ENCODE measurements at places on chromosomes 1 and 21.

- DNase-seq = no peak
Observed at GRCh38 chr1:178870944-178871343, at the start of gene ANGPTL1. ANGPTL1 (minus strand) TSS chr1:178871077; CDS start chr1:178865776, 5,301 bp downstream.

DNA sequence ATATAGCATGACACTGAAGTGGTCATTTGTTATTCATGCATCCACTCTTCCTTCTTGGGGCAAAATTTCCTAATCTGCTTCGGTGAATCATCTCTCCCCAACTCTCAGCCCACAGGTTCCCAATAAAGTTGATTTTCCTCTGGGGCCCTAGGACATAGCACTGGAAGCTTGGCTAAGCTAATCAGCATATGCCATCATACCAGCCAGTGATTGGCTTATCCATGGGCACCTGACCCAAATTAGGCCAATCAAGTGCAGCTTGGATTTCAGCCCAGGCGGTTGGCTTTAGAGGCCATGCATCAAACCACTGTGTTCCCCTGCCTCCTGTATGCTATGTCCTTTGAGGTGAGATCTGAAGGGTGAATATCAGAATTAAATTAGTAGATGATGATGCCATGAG is 58.9 kb downstream of the C1orf94 start:
- DNase-seq = no peak

DNA sequence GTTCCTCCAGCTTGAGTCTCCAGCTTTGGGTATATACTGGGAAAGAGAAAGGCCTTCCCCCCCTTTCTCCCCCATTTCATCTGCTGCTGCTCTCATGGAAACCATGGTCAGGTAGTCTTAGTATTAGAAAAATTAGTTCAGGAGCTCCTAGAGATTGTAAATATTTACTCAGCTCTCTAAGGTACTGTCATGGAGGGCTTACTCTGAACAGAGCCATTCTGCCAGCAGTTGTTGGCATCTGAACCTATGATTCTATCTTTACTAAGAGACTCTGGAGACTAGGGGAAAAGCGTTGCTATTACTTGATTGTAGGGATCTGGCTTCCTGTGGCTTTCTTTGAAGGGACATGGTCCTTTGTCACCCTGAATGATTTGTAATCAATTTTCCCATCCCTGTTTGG is 6.1 kb downstream of the INTS3 start:
- peak; percentile 5 for DNase-seq

DNA sequence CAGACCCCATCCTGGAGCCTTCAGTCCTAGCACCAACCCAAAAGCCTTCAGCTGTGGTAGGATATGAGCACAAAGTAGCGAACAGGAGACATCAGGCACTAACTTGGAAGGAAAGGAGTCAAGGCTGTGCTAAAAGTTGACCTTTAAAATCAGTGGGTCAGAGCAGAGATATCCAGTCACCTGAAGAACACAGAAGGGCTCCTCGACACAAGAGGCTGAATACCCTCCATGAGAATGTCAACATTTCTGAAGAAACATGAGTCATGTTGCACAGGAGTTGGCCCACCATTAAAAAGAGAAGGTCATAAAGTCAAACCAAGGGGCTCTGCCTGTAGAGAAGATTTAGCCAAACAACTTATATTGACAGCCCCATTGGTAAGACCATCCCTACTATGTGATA is 172.5 kb downstream of the PLPP3 start:
- DNase-seq = no peak

- DNase-seq = no peak
Observed at GRCh38 chr1:9909234-9910046, 629 bp downstream of the CTNNBIP1 start.

GRCh38 chr1:26287033-26287711 is 7.3 kb downstream of the SH3BGRL3 start:
- no peak for DNase-seq

DNA sequence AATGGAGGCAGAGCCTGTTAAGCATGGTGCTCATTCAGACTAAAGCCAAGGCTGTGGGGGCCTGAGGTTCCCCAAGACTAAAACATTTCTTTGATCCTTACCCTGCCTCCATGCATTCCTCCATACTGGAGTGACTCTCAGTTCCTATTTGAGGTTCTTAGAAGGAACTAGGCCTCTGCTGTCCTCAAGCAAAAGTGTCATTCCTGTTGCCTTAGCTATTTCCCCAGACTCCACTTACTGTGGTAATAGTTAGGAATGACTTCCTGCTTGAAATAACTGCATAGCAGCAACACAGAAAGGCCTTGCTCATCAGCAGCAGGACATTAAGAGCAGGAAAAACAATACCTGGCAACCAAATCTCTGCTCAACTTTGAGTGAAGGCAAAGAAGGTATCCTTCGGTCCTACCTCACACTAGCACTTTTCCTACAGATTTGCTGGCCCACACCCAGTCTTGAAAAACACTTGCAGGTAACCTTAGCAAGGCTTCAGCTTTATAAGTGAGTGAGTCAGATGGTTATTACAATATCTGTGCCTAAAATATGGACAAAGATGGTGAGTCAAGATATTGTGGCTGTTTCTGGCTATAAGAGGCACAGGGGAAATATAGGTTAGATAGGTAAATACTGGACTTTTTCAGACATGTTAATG is 14.8 kb downstream of the LRRC41 start:
- DNase-seq = no peak

GRCh38 chr1:54408147-54409066 is 2.2 kb upstream of the SSBP3 start:
- DNase-seq = no peak

DNA sequence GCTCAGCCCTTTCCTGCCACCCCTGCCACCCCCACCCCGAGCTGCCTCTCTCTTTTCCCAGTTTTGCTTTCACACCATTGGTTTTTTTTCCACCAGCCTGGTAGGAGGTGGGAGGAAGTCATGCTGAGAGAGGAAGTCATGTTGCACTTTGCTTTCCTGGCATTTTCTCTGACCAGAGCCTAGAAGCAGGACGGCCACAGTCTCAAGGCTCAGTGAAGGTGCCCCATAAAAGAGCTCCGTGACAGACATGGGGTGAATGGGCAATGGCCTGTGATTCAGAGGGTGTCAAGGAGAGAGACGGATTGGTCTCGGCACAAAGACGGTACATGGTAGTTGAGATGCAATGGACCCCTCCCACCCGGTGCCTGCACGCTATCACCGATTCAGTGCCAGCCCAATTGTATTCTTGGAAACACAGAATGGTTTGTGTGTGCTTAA is 42.1 kb upstream of the DMRTB1 start:
- DNase-seq = no peak

DNA sequence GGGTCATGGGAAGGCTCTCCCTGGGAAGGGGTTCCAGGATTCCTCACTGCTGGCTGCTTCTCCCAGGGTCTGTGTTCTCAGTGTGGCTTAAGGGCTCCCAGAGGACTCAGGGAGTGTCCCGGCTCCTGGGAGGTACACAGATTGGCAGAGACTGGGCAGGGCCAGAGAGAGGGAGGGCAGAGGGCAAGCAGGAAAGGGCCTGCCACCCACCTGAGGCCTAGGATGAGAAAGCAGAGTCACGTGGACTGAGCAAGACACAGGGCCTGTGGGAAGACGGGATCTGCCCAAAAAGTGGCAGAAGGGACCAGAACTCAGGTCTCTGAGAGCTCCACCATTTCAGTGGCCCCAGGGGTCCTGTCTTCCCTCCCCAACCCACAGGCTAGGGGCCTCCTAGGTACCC is 871 bp downstream of the SLFNL1 start:
- DNase-seq = no peak

DNA sequence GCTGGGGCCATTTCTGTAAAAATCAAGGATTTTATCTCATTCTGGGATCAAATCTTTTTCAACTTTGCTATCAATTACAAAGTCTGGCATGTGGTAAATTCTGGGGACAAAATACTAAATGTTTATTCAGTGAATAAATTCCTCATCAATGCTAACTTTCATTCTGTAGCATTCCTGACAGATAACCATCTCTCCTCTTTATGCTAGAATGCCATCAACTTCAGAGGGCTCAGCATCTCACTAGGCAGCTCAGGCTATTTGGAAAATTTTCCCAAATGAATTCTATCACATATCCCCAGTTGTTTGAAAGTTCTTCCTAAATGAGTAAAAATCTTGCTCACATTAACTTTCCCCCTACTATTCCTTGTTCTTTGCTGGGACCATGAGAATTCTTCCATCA is 163.0 kb upstream of the DAB1 start:
- no peak for DNase-seq

GRCh38 chr1:236845830-236846229 is 50.7 kb downstream of the MTR start:
- no peak for DNase-seq

DNA sequence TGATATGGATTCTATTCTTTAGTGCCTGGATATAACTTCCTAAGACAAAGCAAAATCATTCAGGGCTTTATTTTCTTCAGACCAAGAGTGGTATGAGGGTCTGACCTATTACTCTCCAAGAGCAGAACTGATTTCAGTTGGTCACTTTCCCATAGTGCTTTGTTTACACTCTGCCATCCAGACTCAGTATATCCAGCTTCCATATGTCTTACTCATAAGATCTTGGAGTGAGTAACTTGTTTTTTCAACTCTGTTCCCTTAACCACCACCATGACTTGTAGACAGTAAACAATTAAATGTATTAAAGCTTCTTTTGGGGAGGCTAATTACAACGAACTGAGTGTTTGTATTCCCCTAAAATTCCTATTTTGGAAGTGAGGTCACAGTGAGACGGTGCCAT is 83.4 kb downstream of the USP24 start:
- no peak for DNase-seq

- DNase-seq = no peak
Observed at GRCh38 chr1:154969860-154970452, 591 bp downstream of the SHC1 start.

DNA sequence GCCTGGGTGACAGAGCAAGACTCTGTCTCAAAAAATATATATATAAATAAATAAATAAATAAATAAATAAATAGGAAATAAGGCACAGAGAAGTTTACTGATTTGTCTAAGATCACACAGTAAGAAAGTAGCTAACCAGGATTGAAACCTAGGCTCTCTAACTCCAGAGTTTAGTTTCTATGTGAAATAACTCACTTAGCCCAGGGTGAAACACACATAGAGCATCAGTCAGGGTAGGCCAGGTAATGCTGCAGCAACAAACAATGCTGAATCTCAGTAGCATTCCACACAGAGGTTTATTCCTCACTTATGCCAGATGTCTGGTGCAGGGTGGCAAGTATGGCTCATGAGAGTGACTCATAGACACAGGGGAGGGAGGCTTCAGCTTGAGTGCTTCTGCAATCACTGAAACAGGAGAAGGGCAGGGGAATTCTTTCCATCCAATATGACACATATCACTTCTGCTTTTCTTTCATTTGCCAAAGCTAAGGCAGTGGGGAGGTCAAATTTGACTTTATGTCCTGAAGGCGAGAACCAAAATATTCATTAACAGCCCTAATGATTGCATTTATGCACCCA is 37.1 kb upstream of the KANK4 start:
- no peak for DNase-seq

GRCh38 chr1:195604287-195604686 is 1004.0 kb downstream of the KCNT2 start:
- no peak for DNase-seq

DNA sequence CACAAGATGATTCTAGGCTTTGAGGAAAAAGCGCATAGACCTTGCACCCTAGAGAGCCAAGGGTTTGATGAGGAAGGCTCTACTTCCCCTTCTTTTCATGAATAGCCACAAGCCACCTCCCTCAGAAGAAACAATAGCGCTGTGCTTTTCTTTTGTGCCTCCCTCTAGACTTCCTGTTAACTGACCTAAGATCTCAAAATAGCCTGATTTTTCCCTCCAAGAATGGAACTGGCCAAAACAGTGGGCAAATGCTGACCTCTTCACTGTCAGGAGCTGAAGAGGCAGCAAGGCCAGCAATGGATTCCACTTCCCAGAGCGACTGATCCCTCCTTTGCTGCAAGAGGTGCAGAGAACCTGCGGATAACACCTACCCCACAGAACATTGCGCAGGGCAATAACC is 362.8 kb downstream of the KCNH1 start:
- DNase-seq = no peak

GRCh38 chr1:203058676-203058935 is 27.2 kb downstream of the MYOG start:
- DNase-seq = no peak

GRCh38 chr1:201609661-201610318 is 70.9 kb downstream of the NAV1 start:
- DNase-seq = no peak

DNA sequence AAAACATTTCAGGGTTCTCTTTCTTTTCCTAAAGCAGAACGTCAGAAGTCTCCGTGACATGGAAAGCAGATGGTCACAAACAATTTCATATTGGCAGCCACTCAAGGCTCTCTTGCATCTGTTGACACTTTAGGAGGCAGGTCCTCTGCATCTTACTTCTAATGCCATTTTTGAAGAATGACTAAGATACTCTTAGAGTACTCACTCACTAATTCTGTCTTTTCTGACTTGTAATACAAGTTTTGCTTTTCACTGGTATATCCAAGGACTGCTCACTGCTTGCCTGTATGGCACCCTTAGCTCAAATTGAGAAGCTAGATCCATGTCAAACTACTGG is 68.3 kb downstream of the PRRX1 start:
- no peak for DNase-seq

DNA sequence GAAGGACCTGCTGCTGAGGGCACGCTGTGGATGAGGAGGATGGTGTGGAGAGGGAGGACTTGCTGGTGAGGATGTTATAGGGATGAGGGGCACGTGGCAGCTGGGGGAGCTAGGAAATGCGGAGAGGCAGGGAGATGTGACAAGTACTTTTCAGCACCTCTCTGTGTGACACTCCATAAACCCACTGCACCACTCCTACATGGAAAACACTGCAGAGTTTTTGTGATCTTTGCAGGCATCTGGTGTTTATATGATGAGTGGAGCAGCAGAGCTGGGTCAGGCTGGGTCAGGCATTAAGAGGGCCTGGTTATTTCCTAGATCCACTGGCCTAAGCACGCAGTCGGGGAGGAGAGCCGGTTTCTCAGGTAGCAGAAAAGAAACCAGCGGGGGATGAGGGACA is 167.3 kb upstream of the COA6 start:
- DNase-seq = no peak

DNA sequence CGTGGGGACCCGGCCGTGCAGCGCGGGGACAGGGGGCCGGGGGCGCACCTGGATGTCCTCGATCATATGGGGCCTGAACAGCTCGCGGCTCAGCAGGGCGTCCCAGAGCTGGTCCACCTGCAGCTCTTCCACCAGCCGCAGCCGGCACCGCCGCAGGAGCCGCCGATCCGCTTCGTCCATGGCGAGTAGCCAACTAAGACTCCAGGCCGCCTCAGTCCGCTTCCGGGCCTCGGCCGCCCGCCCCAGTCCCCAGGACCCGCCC is at the start of gene CASP9:
TSS of gene CASP9 (minus strand) at position 195 of the 262 bp plus-strand sequence. CDS start at position 180, 15 bp downstream.
- no peak for DNase-seq

DNA sequence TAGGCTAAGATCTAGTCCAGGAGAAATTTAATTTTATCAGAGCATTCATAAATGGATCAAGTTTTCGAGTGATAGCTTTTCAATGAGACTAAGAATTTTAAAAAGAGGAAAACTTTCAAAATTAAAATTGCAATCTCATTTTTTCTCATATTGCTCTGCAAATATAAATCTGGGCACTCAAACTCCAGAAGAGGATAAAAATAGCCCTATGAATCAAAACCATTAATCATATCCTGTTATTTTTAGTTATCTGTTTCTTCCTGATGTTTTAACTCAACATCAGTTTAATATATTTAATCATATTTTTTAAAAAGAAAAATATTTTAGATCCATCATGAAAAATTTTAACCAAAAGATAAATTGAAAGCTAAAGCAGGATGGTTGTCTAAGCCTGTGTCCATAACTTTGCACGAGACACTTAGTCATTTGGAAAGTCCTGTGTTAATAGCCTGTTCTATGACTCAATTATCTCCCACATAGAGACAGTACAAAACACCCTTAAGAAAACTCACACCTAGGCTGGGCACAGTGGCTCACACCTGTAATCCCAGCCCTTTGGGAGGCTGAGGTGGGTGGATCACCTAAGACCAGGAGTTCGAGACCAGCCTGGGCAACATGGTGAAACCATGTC is 17.1 kb upstream of the PRRC2C start:
- no peak for DNase-seq

All from NCI-H510A (cell line).